ENCODE measurements at places on chromosomes 1 and 21.

GRCh38 chr1:26786437-26787380, 1.0 kb upstream of the PIGV start:
- no peak for DNase-seq

DNA sequence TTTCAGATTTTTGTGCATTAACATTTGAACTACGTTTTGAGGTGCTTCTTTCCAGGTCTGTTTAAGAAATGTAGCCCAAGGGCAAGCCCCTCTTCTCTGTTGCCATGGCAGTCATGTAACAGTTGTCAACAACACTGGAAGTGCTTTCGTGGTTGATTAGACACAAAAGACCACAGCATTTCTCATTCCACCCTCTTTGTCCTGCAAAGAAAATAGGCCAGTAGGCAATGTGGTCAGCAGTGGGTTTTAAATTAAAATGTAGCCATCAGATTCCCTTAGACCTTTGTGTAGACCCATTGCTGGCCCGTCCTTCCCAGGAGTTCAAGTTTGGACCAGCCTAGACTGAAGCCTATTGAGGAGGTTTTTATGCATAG, 35.4 kb downstream of the VANGL1 start:
- DNase-seq, result no peak

DNA sequence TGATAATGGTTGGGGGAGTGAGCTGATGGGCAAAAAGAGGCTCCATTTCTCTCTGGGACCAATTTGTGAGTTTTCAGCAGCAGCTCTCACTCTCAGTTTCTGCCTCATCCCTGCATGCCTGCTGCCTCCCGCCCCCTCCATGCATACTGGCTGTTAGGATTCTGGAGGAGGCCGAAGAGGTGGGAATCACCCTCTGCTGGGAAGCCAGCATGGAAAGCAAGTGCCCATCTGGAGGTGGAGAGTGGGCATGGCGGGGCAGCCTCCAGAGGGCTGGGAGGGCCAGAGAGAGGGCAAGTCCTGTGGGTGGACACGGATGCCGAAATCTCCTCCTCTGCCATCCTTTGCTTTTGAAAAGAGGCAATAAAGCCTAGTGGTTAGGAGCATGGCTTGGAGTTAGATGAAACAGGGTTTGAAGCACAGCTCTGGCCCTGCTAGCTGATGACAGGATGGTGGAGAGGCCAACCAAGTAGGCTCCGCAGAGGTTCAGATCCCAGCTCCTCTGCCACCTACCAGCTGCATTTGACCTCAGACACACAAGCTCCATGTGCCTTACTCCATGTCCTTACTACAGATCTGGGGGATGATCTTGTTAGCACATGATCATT, 113.4 kb downstream of the GRIK3 start:
- no peak for DNase-seq

- no peak for DNase-seq
These were observed 21.3 kb upstream of the A3GALT2 start for GRCh38 chr1:33342041-33342723.

- no peak for DNase-seq
These were observed 87.5 kb upstream of the SGIP1 start for GRCh38 chr1:66446261-66447001.

- no peak for DNase-seq
These were observed 94.4 kb downstream of the TRIM11 start for GRCh38 chr1:228312136-228312764.

- no peak for DNase-seq
These were observed 36.6 kb upstream of the NHLH2 start for GRCh38 chr1:115877511-115877910.

DNA sequence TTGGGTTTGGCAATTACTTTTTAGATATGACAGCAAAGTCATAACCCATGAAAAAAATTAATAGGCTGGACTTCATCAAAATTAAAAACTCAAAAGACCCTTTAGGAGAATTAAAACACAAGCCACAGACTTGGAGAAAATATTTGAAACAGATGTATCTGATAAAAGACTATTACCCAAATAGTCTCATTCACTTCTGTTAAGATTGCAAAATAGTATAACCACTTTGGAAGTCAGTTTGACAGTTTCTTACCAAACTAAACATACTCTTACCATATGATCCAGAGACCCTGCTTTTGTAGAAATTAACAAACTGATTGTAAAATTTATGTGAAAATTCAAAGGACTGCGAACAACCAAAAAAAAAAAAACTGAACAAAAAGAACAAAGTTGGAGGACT, 32.5 kb upstream of the SLC44A3 start:
- DNase-seq, result no peak

DNA sequence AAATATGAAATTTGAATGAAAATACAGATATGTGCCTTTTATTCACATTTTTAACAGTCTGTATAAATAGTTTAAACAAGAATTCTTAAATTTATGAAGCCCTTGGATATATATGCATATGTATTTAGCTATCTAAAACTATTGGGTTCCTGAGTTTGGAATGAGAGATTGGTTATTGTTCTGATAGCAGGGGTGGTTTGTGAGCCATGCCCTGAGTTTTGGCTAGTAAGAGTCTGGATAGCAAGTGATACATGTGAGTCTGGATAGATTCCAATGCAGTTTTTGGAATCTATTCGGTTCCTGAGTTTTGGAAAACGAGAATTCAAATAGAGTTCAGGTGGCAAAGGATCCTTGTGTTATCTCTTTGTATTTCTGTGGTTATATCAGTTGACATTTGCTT, 2.8 kb downstream of the MAN1A2 start:
- no peak for DNase-seq

DNA sequence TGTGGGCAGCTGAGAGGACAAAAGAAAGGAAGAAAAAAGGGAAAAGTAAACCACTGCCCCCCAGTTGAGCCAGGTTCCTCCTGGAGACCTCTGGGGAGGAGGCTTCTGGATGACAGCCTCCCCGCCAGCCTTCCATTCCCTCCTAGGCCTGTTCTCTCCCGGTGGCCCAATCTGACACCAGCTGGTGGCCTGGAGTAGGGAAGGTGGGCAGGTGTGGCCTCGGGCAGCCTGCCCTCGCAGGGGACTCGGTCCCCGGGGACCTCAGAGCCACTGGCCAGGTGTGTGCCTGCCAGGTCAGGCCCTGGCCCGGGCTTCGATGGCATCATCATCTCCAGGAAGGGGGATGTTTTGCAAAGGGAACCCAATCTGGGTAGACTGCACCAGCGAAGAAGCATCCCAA, 159.0 kb downstream of the CASZ1 start:
- DNase-seq, result no peak

GRCh38 chr1:31651089-31651420, 6.4 kb upstream of the PEF1 start:
- no peak for DNase-seq

DNA sequence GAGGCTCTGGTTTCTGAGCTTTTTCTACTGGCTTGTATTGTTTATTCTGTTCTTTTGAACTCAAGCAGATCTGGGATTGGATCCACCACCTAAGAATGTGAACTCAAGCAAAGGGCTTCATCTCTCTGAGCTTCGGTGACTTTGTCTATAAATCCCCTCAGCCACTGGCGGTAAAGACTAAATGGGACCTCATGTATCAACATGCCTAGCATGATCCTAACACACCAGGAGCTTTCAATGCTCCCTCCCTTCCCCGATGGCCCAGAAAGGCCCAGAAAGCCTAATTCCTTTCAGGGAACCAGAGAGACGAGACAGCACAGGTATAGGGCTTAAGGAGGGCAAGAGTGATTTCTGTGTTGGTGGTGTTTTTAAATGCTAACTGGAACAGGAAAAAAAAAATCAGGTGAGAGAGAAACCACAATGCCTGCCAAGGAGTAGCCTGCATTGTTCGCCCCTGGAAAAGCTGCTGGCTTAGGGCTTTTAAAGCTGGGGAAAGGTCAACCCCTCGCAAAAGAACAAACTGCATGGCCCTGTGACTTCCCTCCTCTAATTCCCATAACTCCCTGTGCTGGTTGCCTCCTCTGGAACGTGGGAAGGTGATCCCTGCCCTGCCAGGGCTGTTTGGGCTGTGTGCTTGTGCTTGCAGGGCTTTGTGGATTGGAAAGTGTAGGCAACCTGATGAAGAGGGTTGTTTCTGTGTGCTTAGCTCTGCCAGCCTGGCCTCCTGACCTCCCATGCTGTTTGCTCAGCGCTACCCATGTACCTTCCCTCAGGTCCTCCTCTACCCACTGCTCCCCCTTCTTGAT, 147.0 kb downstream of the PLPP3 start:
- no peak for DNase-seq

DNA sequence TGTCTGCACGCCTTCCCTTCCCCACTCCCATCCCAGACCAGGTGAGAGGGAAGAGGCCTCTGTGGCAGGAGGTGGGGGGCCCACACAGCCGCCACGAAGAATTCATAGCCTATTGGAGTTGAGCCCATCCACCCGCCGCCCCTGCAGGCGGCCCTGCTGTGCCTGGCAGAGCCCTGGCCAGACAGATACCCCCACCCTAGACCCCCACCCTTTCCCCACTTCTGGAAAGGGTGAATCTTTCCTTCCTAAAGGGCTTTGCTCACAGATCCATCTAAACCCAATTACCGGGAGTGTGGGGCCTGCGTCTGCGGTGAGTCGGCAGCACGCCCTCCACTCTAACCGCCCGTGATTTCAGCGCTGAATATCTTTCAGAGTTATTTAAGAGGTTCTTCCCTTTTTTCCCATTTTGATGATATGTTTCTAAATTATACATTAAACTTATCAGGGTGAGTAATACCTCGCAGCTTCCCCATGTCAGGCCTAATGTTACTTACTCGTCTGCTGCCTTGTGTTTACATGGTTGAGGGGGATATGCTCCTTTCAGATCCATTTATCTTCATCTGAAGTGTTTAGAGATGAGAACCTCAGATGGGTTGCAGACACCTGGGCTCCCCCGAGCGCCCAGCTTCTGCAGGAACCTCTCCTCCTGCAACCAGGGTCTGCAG, 183.9 kb upstream of the VAMP3 start:
- DNase-seq, result no peak

DNA sequence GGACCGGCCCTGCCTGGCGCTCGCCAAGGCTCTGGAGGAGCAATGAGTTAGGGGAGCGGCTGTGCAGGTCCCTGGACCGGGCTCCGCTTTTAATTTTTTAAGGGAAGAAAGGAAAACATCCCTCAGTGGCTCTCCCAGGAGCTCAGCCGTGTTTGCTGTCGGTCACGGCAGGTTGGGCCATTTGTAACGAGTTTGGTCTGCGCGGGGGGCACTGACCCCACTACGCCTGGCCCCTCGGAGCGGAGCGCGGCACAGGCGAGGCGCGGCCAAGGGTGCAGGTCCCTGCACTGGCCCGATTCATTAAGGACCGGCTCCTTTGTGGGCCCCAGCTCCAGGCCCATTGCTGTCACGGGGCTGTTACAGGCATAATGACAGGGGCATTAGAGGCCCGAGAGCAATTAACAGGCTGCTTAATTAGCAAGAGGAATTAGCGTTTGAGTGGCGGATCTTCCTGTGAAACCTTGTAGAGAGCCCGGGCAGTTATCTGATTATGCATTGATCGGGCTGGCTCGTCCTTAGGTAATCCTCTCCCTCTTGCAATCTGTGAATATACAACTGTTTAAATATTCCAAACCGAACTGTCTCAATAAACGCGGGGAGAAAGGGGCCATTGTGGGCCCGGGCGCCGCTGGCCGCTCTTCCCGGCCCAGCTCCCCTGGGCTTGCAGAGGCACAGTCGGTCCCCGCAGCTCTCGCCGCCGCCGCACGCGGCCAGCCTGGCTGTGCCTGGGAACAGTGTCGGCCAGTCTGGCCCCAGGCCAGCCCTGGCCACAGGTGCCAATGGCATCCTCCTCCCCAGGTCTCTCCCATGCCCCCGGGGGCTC, 56.8 kb downstream of the PRDM16 start:
- DNase-seq, result no peak

DNA sequence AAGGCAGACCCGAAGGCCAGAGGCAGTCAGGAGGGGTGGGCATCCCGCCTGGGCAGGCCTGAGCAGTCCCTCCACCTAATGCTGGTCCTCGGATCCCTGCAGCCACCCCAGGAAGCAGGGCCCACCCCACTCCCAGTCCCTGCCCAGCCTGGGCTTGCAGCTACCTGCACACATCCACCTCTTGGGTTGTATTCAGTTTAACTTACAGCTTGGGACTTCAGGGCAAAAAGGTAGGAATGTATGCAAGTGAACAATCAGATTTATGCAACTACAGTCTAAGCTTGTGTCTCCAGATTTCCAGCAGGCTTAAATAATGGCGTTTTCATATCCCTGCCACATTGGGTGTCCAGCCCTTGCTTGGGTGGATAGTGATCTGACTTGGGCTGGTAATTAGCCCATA, 17.4 kb downstream of the LDLRAP1 start:
- no peak for DNase-seq

- no peak for DNase-seq
These were observed 74.6 kb upstream of the IPO9 start for GRCh38 chr1:201754353-201754752.

GRCh38 chr1:175520186-175520585, 223.2 kb downstream of the TNR start:
- DNase-seq, result no peak

DNA sequence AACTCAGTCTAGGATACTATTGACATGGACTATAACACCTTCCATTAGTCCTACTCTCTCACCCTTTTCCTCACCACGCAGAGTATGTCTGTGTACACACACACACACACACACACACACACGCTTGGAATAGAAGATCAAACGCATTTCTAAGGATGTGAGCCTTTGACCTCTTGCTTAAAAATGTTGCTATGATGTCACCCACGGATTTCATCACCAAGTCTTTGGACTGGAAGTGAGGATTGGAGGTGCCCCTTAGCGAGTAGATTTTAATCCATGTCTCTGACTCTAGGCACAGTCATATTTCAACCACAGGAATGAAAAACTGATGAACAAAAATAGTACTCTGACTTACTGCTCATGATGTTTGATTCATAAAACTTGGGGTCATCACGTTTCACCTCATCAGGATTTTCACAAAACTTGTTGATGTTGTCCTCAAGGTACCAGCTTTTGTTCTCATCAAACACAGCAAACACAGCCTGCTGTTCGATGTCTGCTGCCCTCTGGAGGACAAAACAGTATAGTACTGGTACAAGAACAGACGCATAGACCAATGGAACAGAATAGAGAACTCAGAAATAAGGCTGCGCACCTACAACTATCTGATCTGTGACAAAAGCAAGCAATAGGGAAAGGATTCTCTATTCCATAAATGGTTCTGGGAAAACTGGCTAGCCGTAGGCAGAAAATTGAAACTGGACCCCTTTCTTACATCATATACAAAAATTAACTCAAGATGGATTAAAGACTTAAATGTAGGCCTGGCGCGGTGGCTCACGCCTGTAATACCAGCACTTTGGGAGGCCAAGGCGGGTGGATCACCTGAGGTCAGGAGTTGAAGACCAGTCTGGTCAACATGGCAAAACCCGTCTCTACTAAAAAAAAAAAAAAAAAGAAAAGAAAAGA, 39.9 kb downstream of the F5 start:
- peak; percentile 48 for DNase-seq

- no peak for DNase-seq
These were observed 98.6 kb upstream of the PLD5 start for GRCh38 chr1:242623119-242623518.

- no peak for DNase-seq
These were observed 85.6 kb upstream of the WNT4 start for GRCh38 chr1:22228505-22228911.

GRCh38 chr1:218330043-218330623, 15.0 kb upstream of the TGFB2 start:
- DNase-seq, result no peak

DNA sequence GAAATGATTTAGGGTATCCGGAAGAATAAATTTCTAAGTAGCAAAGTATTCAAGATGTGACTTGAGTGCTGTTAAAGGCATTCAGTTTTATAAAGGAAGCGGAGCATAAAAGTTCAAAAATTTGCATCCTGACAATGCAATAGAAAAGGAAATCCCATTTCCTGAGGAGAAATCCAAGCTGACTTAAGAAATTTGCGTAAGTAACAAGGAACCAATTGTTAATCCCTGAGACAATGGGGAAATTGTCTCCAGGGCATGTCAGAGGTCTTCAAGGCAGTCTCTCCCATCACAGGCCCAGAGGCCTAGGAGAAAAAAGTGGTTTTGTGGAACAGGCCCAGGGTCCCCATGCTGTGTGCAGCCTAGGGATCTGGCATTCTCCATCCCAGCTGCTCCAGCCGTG, 416.0 kb downstream of the PRDM2 start:
- no peak for DNase-seq

Measured in T-cell (primary cell).